ENCODE measurements at places on chromosomes 6 and 20.

DNA sequence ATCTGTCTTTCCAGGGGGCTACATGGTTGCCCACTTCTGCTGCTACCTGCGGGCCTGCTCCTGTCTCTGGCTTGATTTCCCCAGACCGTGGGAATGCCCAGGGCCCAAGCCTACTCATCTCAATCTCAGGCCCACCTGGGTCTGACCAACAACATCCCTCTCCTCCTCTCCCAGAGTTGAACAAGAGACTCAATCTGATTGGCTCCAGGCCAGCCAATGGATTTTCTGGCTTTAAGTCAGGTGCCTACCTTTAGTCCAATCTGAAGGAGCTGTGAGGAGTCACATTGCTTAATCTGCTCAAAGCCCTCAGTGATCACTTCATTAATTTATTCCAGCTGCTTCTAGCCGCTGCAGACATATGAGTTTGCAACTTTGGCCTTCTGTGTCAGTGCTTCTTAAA lies 162.4 kb upstream of the KCNG1 start:
- DNase-seq = no peak

DNA sequence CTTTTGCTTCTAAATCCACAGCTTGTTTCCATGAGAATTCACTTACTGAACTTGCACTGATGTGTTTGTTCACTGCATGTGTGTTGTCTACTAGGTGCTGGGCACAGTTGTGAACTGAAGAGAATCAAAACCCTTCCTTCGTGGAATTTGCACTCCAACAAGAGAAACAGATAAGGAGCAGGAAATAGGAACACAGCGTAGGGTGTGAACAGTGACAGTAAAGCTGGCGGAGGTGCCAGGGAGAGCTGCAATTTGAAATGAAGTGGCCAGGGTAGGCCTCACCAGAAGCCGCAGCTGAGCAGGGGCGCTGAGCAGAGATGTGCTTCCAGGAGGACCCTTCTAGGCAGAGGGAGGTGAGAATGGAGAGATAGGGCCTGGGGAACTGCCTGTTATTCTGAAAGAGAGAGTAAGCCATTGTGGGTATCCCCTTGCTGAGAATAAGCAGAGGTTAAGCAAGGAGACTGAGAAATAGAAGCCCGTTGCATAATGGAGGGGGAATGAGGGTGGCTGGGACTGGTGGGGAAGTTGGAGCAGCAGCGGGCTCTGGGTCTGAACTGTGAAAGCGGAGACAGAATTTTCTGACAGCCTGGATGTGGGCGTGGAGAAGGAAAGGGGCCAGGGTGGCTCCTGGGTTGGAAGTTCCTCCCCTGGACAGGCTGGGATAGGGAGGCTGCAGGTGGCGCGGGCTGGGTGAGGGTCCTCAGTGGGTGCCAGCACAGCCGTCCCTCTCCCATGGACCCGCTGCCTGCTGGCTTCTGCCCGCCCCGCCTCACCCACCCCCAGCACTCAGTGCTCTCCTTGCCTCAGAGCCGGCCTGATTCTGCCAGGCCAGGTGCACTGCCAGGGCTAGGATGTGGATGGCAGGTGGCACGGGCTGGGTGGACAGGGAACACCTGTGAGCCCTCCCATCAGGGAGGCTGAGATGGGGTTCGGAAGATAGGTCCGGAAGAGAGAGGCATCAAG lies 114.7 kb upstream of the AFDN start:
- peak; percentile 5 for DNase-seq

DNA sequence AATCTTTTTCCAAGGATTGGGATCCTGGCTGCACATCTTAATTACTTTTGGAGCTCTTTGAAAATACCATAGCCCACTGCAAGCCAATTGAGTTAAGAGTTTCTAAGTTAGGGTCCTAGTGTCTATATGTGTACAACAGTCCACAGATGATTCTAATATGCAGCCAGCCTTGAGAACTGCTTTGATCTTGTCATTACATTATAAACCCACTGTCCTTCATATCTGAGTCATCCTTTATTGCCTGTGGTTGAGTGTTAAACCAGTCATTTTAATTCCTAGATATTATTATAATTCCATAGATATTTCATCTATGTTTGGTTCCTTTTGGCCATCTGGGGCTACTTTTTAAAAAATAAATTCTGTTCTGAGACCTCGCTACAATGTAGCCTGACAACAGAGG lies 24.1 kb downstream of the MCM8 start:
- no peak for DNase-seq

DNA sequence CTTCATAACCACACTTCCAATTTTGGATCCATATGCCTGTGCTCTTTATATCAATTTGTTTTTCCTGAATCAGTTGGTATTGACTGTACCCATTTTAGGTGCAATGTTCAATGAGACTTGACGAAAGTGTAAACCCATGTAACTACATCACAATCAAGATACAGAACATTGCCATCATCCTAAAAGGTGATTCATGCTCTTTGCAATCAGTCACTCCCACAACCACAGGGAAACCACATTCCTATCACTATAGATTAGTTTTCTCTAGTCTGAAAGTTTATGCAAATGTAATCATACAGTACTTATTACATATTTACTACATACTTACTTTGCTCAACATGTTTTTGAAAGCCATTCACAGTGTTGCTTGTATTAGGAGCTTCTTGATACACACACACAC lies 167.4 kb downstream of the ADGRG6 start:
- no peak for DNase-seq

DNA sequence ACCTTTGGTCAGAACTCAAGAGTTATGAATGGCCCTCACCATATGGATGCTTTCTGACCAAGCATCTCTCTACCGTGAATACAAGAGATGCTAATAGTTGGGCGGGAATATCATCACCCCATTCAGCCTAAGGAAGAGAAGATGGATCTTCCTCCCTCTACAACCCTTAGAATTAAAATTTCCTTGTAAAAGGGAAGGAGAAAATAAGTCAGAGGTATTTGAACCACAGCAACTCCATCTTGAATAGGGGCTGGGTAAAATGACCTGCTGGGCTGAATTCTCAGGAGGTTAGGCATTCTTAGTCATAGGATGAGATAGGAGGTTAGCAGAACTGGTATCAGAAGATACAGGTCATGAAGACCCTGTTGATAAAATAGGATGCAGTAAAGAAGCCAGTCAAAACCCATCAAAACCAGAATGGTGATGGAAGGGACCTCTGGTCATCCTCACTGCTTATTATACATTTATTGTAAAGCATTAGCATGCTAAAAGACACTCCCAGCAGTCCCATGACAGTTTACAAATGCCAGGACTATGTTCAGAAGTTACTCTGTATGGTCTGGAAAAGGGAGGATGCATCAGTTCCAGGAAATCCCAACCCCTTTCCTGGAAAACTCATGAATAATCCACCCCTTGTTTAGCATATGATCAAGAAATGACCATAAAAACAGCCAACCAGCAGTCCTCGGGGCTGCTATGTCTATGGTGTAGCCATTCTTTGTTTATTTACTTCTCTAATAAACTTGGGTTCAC lies 101.2 kb downstream of the DTNBP1 start:
- DNase-seq = no peak

- no peak for DNase-seq
Measured at GRCh38 chr6:42332916-42333315, 115.3 kb upstream of the MRPS10 start.

- DNase-seq = no peak
Measured at GRCh38 chr20:46334303-46334904, 26.1 kb upstream of the CDH22 start.

GRCh38 chr6:68008445-68008844 lies 626.6 kb upstream of the ADGRB3 start:
- DNase-seq = no peak

GRCh38 chr6:120077489-120077888 lies 727.9 kb upstream of the MAN1A1 start:
- no peak for DNase-seq

GRCh38 chr6:1609041-1609647 lies 571 bp upstream of the FOXC1 start:
- no peak for DNase-seq

- no peak for DNase-seq
Measured at GRCh38 chr20:16781496-16781895, 33.3 kb downstream of the OTOR start.

DNA sequence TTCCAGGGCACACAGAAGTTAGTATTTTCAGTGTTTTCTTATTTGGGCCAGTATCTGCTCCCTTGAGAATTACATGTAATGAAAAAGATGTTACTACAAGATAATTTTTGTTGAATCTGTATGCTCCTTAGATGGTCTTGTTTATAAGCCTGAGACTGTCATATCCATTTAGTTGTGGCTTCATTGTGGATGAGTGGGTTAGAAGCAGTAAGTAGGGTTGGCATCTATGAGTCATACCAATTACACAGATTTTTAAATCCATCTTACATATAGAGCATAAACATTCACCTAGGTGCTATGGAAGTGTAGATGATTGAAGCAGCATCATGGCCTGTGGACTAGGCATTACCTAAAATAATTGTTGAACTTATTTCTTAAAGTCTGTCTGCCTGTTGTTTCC lies 13.5 kb upstream of the BAG2 start:
- DNase-seq = no peak

- no peak for DNase-seq
Measured at GRCh38 chr6:140711019-140711613, 1336.7 kb upstream of the CITED2 start.

DNA sequence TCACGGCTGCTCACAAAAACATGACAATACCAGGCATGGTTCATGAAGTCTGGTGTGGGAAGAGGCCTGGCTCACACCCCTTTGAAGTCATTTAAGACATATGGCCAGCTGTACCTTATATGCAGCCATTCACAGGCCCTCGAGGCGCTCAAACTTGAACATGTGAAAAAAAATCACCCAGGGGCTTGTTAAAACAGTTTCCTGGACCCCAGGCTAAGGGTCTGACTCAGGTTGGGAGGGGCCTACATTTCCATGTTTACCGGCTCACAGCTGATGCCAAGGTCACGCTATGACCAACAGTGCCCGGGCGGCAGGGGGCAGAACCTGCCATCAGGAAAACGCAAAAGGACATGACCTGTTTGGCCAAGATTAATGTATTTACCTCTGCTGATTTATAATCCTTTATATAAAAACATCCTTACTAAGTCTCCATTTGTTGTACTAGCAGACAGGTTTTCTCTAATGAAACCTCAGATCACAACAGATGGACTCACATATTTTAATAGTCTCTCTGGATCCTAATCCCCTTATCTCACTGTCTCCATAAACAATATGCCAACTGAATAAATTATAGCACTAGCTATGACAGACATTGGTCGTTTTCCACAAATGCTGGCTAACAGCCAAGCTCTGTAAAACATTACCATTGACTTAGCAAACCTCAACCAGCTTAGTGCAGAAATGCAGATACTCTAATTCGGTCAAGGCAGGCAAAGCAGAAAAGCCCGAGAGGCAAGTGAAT lies 19.9 kb downstream of the EZR start:
- DNase-seq = no peak

- no peak for DNase-seq
Measured at GRCh38 chr6:135187372-135187771, 6.3 kb downstream of the MYB start.

DNA sequence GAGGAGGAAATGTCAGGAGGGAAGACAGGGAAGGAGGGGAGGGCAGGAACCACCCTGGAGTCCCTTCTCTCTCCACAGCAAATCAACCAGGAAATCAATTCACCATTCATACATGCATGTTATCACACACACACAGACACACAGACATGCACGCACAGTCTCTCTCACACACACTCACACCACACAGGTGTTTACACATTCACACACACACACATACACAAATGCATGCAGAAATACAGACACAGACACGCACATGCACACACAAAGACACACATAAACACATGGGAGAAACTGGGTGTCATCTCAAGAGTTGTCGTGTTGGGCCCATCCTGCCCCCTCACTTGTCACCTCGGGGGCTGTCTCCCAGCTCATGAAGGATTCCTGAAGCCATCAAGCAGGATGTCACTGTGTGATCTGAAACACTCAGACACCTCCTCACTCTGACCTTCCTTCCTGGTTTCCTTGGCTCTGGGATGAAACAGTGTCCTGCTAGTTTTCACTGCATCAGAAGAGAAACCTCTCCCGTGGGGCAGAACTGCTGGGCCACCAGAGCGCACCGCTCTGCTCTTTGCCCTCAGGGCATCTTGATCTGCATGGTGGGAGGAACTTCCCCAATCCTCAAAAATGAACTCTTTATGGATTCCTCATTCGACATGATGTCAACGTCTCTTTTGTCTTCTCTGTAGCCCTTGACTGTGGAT lies 9.2 kb downstream of the RAET1G start:
- peak; percentile 21 for DNase-seq

DNA sequence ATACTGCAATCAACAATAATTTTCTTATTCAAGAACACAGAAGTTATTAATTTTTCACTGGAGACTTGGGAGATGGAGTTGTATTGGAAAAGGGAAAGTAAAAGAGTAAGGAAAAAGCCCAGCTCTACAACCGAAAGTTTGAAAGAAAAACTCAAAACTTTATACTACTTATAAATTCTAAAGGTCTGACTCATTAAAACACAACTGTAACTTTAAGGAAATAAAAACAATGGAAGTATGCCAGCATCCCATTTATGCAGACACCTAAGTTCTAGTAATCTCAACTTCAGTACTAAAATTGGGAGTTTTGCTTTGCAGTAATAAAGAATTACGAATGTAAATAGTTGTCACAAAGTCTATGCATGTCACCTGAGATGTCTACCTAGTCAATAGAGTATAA lies 80.6 kb downstream of the IRAK1BP1 start:
- no peak for DNase-seq

DNA sequence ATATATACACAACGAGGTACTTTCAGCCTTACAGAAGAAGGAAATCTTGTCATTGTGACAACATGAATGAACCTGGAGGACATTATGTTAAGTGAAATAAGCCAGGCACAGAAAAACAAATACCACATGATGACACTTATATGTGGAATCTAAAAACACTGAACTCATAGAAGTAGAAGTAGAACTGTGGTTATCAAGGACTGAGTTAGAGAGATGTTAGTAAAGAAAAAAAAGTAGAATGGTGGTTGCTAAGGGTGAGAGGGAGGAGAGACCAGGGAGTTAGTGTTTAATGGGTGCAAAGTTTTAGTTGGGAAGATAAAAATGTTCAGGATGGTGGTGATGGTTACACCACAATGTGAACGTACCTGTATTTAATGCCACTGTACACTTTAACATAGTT lies 4.8 kb upstream of the STX11 start:
- no peak for DNase-seq

- no peak for DNase-seq
Measured at GRCh38 chr6:33904747-33905065, 100.9 kb upstream of the MLN start.

- DNase-seq = no peak
Measured at GRCh38 chr6:41055149-41055548, 2.1 kb downstream of the APOBEC2 start.

- DNase-seq = no peak
Measured at GRCh38 chr6:134478764-134479399, 161.0 kb upstream of the SGK1 start.

DNA sequence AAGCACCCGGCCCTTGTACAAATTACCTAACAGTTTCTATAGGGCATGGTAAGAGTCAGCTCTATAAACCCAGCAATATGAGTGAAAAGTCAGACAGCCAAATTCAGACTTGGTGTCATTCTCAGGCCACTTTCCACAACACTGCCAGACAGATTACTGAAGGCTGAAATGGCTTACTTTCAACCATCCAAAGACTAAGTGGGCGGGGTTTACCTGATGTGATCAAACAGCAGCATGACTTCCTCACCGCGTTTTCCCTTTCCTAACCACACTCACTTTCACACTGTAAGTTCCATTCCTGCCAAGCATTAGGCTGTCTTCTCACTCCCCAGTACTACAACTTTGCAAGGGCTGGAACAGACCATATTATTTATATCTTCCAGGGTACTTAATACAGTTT lies 85.9 kb downstream of the SMLR1 start:
- no peak for DNase-seq

Data from head of caudate nucleus (tissue), 42 donors.